ENCODE measurements at places on chromosomes 12 and 14.

DNA sequence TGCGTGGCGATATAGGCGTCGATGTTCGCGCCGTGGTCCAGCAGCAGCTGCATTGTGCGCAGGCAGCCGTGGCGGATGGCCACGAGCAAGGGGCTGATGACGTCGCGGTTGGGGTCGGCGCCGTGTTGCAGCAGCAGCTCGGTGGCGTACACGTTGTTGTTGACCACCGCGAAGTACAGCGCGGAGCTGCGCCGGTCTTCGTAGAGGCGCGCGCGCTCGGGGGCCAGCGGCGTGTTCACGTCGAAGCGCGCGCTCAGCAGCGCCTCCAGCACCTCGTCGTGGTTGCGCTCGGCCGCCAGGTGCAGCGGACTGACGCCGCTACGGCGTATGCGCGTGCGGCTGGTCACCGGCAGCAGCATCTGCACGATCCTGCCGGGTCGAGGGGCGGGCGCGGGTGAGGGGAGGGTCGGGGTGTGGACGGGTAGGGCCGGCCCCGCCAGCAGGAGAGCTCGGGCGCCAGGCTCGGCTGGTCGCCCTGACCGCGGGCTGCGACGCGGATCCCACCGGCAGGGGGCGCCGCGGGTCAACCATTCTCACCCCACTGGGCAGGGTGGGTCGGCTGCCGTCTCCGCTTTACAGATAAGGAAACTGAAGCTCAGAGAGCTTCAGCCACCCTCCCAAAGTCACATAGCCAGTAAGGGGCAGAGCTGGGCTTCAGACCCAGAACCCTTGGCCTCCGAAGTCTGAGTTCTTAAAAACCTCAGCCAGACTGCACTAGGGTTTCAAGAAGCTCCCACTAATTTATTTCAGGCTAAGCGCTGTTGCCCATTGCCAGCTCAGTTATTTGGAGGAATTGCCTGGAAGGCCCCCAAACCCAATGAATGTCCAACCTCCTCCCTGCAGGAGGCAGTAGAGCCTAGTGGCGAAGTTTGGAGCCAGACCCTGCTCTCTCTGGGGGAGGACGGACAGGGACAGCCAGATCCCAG lies 12.4 kb downstream of the FAM181A start:
- no peak for DNase-seq

DNA sequence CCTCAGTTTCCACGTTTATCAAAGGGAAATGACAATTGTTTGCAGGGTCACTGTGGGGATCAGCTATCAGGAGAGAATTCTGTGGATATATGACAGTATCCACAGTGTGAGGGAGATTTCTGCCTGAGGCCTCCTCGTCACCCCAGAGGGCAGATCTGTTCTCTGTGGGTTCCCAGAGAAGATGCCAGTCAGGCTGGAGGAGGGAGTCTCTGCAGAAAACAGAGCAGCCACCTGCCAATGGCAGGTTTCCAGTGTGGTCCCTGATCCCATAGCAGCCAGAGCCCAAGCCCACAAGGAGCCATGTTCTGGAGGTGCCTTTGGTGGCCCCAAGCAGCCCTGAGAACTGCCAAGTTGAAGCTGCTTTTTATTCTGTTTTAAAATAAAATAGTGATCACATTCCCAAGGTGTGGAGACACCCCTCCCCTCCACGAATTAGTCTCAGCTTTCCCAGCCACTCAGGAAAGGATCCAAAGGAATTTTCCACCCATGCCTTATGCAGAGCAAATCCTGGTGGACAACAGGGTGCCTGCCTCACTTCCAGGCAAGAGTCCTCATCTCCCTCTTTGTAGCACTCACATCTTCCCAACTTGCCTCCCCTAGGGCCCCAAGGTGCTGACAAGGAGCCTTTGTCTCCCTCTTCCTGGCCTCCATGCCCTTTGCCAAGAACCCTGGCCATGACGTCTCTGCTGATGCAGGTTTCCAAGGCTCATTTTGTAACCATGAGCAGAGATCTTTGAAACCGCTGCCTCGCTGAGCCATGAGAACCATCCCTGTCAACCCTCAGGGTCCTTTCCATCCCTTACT lies 20.4 kb downstream of the CMKLR1 start:
- DNase-seq = no peak

GRCh38 chr14:105881021-105881930 lies 354.9 kb downstream of the TMEM121 start:
- no peak for DNase-seq

DNA sequence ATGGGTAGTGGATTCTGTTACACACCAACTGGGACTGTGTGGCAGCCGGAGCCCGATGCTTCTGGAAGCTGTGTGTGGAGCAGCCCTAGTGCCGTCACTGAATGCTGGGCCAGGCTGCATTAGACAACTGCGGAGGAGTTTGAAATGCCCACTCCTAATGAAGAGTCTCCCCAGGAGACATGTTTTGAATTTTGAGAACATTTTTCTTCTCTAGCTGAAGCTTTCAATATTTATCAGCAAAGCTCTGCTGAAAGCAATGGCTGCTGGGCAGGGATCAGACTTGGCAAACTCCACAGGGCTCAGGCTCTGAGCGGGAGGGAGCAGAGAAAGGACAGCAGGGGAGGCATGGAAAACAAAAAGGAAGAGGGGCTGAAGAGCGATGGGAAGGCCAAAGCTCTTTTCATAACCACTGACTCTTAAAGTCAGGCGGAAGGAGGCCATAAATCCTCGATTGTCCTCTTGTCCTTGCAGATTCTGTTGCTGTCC lies 189.1 kb downstream of the MON2 start:
- no peak for DNase-seq

DNA sequence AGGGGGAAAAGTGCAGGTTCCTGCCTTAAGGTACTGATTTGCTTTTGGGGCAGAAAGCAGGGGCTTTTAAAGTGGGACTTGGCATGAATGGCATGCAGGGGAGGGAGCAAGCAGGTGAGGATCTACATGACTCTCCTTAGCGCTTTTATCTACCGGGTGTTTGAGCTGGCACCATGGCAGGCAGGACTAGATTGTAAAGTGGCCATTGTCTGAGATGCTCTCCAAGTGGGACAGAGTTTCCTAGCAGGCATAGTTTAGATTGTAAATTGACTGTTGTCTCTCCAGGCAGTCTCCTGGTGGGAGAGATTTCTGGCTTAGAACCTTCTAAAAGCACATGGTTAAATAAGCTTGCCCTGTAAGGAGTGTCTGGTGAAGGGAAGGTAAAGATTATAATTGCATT lies 5.3 kb upstream of the DICER1 start:
- no peak for DNase-seq

GRCh38 chr14:95183532-95184412 lies 26.4 kb upstream of the DICER1 start:
- no peak for DNase-seq

GRCh38 chr14:53062856-53063255 lies 90.3 kb downstream of the DDHD1 start:
- no peak for DNase-seq

- DNase-seq = no peak
Observed at GRCh38 chr12:132748319-132748718, 13.3 kb downstream of the ANKLE2 start.

GRCh38 chr14:81618695-81619094 lies 85.0 kb upstream of the SEL1L start:
- DNase-seq = no peak

GRCh38 chr14:100037353-100037752 lies 27.9 kb upstream of the EVL start:
- no peak for DNase-seq

- no peak for DNase-seq
Observed at GRCh38 chr14:68781161-68782021, 11.5 kb downstream of the ZFP36L1 start.

DNA sequence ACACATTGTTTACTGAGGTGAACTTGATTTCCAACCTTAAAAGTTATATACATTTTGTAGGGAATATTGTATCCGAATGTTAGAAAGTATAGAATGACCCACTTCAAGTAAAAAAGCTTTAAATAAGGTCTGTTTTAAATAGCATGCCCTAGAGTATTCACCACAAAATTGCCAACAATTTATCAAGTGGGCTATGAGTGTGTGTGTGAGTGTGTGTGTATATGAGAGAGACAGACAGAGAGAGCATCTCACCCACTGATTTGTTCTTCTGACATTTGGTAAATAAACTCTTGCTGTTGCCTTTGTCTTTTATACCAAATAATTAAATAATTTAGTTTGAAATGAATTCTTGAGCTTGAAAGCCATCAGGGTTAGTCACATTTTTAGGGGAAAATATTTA lies 29.8 kb upstream of the RAP1B start:
- no peak for DNase-seq

GRCh38 chr12:46435625-46436024 lies 63.1 kb upstream of the SLC38A2 start:
- DNase-seq = no peak

DNA sequence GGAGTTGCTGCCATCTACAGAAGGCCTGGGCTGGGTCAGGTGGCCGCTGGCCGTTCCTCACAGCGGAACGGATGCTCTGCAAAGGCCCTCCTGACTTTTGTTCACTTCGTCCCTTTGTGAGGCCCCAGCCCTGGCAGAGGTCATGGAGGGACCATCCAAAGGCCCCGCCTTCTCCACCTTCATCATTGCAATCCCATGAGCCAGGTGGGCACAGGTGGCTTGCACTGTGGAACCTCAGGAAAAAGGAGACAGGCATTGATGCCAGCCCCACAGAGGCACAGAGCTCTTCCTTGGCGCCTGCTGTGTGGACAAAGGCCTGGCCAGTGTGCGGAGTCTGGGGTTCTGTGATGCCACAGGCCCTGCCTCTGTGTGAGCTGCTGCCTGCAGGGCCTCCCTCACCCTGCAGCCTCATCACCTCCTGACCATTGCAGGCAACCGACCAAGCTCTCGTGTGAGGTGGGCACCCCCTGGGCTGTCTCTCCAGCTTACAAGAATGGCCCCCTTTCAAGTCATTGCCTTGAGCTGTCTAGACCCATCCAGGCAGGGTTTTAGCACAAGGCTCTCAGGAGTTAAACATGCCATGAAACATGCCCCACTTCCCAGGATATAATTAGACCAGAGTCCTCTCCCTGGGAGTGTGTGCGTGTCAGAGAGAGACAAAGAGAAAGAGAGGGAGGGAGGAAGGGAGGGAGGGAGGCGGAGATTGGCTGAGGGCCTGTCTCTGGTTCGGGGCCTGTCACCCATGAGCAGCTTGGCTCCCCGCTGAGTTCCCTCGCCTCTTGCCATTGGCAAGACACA lies 19.3 kb downstream of the NFKBIA start:
- no peak for DNase-seq

GRCh38 chr14:90408713-90409112 lies 11.9 kb downstream of the CALM1 start:
- no peak for DNase-seq

- DNase-seq = no peak
Observed at GRCh38 chr12:118355843-118356242, 16.9 kb downstream of the TAOK3 start.

DNA sequence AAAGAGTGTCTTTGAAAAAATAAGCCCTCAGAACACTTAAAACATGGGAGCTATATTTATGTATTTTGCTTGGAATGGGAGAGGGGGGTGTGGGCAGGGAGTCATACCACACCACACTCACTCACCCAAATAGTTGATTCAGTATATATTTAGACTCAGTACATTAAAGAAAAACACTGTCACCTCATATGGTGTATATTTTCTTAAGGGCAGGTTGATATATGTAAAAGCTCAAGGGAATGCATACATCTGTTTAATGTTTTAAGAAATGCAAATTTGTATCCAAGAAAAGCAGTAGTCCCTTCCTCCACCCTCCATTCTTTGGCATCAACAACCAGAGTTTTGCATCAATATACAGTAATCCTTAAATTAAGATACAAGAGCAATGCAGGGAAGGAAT lies 1.4 kb downstream of the NFYB start:
- DNase-seq = no peak

DNA sequence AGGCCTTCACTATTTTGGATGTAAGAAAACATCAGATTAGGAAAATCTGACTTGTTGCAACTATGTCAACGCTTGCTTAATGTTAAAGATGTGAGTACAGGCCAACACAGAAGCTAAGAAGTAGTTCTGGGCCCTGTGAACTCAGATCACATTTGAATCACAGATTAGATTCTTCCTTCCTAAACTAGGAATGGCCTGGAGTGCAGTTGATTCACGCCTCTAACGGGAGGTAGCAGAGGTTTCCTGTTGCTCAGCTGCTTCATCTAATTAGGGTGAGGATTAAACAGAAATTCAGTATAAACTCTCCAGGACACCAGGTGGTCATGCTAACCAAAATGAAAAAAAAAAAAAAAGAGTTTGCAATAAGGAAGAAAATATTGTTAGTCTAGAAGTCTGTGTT lies 314.3 kb downstream of the TRHDE start:
- DNase-seq = no peak

- no peak for DNase-seq
Observed at GRCh38 chr12:90888316-90888715, 66.7 kb downstream of the CCER1 start.

- no peak for DNase-seq
Observed at GRCh38 chr12:58443273-58443980, 476.9 kb downstream of the LRIG3 start.

DNA sequence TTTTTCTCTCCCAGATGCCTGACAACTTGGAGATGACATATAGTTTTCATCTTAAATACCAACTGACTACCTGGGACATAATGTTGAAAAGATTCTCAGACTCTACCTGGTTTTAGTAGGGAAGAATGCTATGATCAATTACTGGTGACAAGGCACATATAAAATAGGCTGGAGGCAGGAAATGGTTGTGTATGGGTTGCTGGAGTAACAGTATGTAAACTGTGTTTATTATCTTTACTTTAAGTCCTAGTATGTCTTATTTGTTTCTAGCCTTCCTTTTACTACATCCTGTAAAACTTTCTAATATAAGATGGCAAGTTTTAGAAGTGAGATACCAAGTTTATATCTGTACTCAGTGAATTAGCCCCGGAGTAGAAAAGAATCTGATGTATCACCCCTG lies 98.1 kb downstream of the NUBPL start:
- no peak for DNase-seq

DNA sequence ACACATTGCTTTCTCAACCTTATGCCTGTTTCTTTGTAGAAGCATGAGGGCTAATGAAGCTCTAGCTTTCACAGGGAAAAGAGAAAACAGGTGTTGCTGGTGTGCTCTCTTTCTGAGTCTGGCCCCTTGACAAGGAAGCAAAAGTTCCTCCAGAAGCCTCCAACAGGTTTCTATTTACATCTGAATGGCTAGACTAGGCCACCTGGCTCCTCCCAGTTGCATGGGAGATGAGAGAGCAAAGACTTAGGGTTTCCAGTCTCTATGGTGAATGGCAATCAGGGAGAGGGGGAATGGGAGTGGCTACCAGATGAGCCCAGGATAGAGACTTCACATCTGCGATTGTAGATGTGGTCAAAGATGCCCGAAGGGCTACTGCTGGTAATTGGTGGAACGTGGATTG lies 138.1 kb upstream of the PLXNC1 start:
- no peak for DNase-seq

Data from KG1 (cell line).